ENCODE measurements at places on chromosomes 2 and 18.

- no peak for DNase-seq
These were observed 45.8 kb downstream of the TSHZ1 start for GRCh38 chr18:75256376-75256775.

DNA sequence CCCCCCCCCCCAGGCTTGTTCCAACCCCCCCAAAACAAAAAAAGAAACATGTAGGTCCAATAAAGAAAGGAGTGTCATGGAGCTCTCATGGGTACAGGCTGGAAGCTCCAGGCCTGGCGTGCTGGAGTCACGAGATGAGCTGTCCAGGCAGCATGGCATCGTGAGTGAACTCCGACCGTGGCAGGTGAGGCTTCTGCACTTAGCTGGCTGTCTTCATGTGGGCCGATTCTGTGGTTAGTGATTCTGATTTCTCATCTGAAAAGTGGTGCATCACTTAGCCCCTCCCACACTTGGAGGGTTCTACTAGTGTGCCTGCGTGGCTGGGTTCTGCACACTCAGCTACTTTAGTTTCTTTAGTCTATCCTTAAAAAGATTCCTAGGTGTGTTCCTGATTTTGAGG lies 126.4 kb upstream of the MGAT5 start:
- no peak for DNase-seq

GRCh38 chr18:36392164-36392978 lies 94.9 kb downstream of the FHOD3 start:
- no peak for DNase-seq

- DNase-seq: no peak
These were observed 799 bp upstream of the KIF1A start for GRCh38 chr2:240820607-240821428.

DNA sequence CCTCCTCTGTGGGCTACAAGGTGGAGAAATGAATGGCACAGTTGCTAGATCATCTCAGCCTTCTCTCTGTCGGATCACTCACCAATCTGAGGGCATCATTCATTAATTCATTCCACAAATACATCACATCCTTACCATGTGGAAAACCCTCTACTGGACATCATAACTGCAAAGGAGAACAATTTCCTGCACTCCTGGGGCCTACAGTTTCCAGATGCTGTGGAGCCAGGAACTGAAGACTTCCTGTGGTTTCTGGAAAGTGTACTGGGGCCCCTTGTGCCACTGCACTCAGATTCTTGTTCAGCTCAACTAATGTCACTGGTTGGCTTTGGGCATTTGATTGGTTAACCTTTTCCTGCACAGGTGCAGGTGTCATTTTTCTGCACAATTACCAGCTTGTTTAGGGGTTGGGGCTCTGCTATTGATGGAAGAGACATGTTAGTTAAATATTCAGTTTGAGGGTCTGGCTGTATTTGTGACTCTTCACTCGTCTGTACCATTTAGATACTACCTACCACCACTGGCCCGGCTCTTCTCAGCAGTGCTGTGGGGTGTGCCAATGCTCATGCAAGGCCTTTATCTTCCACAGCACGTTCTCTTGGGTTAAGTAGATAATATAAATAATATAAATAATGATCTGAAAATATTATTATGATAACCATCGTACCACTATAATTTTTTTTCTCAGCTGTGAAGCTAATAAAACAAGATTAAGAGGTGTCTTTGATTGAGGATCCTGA lies 427.3 kb downstream of the TSN start:
- DNase-seq: no peak

DNA sequence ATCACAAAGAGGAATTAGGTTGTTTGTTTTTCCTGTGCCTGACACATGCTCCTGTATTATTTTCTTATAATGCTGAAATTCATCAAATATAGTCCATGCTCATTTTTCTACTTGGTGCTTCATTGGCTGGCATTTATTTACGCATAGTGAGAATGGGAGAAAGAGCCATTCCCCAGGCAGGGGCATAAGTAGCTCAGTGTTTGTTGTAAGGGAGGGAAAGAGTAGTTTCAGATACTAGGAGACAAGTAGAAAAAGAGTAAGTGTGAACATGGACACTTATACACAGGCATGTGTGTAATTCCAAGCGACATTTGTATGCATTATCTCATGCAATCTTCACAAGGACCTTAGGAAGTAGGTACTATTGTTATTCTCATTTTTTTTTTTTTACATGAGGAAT lies 111.9 kb upstream of the UGP2 start:
- DNase-seq: no peak

- no peak for DNase-seq
These were observed 127.8 kb downstream of the ZNF521 start for GRCh38 chr18:25223899-25224886.
